ENCODE measurements at places on chromosomes 2 and 18.

DNA sequence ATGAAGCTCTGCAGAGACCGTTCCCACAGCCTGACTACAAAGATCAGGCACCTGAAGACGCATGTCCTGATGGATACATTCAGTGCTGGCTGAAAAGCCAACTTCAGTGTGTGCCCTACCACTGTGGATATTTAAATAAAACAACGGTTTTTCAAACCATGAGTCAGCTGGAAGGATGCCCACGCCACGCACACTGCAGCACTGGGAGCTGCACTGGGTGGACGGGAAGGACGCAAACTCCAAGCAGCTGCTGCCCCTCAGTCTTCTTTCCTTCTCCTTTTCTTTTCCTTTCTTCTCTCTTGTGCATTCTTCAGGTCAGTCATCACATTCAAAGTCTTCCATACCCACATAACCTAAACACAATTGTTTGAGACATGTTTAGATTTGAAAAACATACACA, 7.9 kb downstream of the TMEM18 start:
- DNase-seq, result no peak

DNA sequence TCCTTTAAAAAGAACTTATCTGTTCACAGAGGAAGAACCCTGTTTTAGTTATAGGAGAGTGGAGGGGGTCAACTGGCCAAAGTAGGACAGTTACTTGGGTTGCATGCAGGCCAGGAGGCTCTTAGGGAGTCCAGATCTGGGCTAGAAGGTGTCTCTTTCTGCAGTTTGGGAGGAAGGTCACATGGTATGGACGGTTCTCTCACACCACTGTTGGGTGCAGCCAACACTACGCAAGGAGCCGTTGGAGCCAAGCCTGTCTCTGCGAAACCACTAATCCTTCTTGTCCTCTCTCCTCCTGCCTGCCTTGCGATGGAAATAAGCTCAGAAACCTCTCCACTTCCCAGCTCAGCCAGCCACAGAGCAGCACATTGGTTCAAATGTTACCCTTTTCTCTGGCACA, 105.9 kb upstream of the TGFA start:
- DNase-seq, result no peak

- DNase-seq, result no peak
Observed at GRCh38 chr2:158598862-158599517, 142.2 kb downstream of the PKP4 start.

- no peak for DNase-seq
Observed at GRCh38 chr18:48580782-48581181, 42.0 kb downstream of the CTIF start.

GRCh38 chr2:168355779-168356476, 100.1 kb upstream of the CERS6 start:
- no peak for DNase-seq

DNA sequence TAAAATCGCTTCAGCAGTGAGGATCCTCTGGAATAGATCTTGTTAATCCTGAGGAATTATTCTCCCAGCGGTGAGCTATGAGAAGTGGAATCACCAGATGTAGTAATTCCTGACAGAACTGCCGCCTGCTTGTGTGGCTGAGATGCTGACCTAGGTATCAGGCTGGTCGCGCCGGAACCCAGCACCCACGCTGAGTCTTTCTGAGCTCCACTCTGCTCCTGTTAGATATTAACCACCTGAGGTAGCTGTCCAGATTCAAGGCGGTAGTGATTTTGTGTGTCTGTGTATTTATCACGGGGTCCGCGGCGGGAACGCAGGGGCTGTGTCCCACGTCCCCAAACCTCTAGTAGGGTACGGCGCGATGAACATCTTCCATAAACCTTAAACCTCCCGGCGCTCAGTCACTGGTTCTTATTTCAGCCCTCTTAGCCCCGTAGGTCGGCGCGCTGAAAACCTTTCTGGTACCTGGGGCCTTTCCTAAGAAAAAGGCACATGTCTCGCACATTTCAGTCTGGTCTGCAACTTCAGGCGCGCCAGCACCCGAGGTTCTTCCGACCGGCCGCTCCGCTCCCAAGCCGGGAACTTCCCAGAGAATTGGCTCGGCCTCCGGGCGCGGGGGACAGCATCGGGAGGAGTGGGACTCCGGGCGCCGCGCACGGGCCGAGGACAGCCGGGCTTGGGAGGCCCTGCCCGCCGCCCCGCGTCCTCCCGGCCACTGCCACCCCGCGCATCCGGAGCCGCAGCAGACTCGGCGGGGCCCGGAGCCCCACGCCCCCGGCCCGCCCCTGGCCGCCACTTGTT, 542 bp upstream of the CNNM3 start:
- no peak for DNase-seq

DNA sequence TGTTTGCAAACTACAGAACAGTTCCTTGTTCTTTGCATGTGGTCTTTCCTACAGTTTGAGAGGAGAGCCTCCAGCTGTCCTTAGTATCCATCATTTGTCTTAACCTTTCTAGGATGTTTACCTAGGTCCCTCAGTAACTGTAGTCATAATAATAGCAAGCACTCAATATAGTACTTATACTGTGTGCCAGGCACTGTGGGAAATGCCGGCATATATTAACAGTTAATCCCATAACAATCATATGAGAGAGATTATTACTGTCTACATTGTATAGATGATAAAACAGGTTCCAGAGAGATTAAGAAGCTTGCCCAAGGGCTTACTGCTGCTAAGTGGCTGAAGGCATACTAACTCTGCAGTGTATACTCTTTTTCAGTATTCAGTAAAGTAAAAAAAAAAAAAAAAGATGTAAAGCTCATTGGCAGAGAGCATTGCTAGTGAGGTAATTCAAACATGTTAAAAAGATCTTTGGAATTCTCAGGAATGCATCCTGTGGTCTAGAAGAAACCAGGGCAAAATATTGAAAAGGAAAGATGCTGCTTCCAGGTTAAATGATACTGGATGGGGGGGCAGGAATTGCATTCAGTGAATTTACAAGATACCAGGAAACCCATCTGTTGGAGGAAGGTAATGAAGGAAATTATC, 72.3 kb downstream of the SPTBN1 start:
- DNase-seq, result no peak

DNA sequence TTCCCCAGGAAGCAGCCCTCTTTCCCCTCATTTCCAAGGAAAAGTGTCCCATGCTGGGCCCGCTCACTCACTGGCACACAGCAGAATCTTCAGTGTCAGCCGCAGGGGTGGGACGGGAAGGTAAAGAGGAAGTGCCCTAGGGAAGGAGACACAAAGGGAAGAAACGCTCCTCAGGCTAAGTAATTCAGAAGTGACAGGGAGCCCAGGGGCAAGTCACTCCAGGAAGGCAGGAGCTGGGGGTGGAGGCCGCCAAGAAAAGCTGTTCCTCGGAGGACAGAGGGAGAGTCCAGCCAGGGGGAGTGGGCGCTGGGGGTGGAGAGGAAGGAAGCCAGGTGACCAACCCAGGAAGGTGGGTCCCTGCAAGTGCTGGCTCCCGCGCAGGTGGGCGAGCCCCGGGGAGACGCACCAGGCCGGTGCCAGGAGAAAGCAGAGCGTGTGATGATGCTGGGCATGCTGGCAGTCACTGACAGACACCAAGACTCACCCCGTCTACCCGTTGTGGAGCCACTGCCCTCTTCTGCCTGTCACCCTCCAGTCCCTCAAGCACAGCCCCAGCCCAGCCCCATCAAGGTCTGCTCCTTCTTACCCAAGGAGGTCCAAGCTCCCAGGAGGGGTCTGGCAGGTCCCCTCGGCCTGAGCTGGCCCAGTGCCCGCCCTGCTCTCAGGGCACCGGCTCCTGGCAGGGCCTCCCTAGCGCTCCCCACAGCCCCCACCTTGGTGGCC, 21.7 kb downstream of the HDAC4 start:
- DNase-seq, result no peak

GRCh38 chr2:128227862-128228261, 90.8 kb downstream of the HS6ST1 start:
- DNase-seq, result no peak

DNA sequence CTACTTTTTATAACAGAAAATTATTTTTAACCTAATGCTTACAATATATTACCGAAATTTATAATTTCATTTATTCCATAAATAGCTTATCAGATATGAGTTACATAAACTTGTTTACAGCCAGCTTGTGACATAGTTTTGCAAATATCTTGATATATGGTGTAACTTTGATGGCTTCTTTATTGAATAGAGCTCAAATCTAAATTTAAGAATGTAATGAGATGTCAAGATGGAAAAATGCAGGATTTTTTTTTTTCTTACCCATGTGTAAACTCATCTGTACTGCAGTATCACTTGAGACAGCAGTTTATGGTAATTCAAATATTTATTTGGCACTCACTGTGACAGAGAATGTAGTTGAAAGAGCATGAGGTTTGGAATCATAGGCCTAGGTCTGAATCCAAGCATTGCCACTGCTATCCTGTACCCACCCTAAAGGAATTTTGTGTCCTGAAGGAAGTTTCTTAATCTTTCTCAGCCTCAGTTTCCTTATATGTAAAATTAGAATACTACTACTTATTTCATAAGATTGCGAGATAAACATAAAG, 3.8 kb downstream of the CREB1 start:
- no peak for DNase-seq

GRCh38 chr18:52401236-52401635, 61.2 kb downstream of the DCC start:
- no peak for DNase-seq

- DNase-seq, result no peak
Observed at GRCh38 chr2:226130192-226130591, 669.4 kb downstream of the IRS1 start.
